ENCODE measurements at places on chromosomes 4 and X.

DNA sequence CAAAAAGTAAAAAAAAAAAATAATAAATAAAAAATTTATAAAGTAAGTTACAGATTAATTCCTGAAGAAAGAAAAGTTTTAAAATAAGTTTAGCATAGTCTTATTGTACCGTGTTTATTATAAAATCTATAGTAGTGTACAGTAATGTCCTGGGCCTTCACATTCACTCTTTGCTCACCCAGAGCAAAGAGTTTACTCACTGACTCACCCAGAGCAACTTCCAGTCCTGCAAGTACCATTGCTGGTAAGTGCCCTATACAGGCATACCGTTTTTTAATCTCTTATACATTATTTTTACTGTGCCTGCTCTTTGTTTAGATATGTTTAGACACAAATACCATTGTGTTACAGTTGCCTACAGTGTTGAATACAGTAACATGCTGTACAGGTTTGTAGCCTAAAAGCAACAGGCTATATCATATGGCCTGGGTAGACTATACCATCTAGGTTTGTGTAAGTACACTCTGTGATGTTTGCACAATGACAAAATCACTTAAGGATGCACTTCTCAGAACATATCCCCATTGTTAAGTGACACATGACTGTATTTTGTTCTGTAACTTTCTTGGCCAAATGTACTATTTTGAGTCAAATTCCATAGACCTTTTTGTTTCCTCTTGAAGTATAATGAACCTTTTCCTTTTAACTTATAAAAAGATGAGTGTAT is 199.0 kb upstream of the NUDT6 start:
- no peak for DNase-seq

GRCh38 chrX:19578956-19579355 is 63.6 kb upstream of the MAP3K15 start:
- no peak for DNase-seq

DNA sequence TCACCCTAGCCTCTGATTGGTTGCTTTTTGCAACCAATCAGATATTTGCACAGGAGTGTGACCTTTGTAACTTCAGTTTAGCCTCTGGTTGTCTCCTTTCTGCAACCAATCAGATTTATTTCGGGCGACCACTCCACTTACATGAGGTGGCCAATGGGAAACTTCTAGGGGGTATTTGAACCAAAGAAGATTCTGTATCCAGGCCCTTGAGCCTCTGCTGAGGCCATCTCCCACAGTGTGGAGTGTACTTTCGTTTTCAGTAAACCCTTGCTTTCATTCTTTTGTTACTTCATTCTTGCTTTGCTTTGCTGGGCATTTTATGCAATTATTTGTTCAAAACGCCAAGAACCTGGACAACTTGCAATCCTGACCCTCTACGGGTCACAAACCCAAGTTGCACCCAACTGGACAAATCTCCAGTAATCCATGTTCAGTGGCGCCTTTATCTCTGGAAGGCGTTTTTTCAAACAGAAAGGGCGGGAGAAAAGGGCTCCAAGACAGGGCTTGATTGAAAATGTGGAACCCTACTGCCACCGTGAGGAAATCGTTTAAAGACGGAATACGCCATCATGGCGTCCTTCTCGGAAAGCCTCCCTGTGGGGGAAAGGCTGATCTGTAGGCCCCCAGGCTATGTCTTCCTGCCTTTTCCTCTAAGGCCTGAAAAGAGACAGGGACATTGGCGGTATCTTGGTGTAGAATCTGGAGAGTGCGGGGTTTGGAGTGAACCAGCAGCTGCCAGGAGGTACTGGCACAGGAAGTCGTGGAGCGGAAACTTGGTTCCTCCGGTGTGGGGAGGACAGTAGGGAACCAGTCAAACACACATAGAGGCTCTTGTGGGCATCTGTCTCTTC is 184.6 kb downstream of the OR13H1 start:
- DNase-seq, result no peak

DNA sequence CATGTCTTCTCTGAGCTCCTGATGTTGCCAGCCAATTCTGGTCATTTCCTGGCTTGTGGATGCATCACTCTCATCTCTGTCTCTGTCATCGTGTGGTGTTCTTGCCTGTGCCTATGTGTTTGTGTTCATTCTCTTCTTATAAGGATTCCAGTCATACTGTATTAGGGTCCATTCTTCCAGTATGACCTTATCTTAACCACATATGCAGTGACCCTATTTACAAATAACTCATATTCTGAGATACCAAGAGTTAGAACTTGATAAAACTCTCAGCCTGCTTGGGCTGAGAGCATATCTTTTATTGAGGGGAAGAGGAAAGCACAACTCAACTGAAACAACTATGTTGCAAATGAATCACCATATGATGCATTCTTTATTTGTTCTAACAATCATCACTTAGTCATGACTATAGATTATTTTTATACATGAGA is 189.0 kb upstream of the ANXA10 start:
- no peak for DNase-seq

- no peak for DNase-seq
These were observed at the start of gene SPARCL1 for GRCh38 chr4:87529187-87529586. TSS of gene SPARCL1 (minus strand) at chr4:87529376. CDS start at chr4:87499574, 29,802 bp downstream.

GRCh38 chr4:15182600-15183220 is 180.4 kb downstream of the CPEB2 start:
- no peak for DNase-seq

- no peak for DNase-seq
These were observed 103.2 kb downstream of the HMX1 start for GRCh38 chr4:8768357-8768999.

GRCh38 chr4:55675196-55675793 is 39.2 kb upstream of the NMU start:
- no peak for DNase-seq

DNA sequence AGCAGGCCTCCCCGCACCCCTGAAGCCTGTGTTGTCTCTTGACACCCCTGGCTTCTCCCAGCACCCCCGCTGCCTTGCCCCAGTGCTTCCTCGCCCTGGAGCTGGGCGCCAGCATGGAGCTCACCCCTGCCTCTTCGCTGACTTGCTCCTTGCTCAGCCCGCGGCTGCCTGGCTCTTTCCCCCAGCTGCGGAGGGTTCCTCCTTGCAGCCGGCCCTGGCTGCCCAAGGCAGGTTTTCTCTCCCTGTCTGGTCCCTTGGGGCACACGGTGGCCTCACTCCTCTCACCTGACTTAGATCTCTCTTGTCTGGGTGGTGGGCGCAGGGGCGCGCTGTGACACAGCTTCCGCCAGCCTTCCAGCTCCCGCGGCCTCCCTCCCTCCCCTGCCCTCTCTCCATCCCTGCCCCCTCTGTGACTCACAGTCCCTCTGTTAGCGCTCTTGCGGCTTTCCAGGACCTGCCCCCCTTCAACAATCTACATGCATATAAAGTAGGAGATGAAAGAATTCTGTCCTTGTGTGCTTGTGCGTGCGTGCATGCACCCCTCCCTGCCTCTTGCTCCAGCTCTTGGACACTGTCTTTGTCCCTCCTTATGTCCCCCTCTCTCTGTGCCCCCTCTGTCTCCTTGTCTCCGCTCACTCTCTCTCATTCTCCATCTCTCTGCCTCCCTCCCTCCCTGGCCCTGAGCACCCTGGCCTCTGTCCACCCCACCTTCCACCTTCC is 2.2 kb downstream of the PLXNB3 start:
- DNase-seq, result no peak

- DNase-seq, result no peak
These were observed 45.7 kb downstream of the ARHGAP10 start for GRCh38 chr4:147777456-147778091.

- no peak for DNase-seq
These were observed 1715.2 kb upstream of the TENM3 start for GRCh38 chr4:180528003-180528402.

DNA sequence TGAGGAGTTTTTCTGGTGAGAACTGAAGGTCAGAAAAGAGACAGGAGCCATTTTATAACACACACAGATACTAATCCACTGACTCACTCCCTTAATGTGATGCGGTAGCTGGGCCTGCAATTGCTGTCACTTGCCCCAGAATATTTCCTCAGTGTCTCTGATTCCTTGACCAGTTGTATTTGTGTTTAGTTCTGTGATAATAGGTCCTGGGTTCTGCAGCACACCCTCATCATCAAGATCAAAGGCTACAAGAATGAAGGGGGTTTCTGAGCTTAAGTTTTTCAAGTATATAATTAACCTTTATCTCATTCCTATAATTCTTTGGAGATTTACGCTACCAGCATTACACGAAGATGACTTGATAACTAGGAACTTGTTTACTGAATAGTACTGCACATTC is 576.5 kb upstream of the CPXCR1 start:
- DNase-seq, result no peak

- no peak for DNase-seq
These were observed 28.2 kb downstream of the ODAPH start for GRCh38 chr4:75584067-75584466.

DNA sequence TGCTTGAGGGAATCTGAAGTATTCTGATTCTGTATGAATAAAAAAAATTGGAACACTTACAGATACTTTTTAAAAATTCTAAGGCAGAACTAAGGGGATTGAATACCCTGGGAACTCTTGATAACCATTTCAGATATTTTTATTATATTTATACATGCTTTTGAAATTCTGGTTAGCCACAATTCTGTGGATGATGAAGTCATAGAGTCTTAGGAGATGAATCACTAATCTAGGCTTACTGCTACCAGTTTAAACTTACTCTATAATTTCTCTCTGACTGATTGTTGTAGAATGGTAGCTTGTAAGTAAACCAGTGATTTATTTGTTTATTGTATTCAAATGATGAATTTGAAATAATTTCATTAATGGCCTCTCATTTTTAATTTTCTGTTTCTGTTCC is 11.4 kb upstream of the SLAIN2 start:
- no peak for DNase-seq

GRCh38 chr4:107210450-107211239 is 174.5 kb upstream of the DKK2 start:
- DNase-seq, result no peak

DNA sequence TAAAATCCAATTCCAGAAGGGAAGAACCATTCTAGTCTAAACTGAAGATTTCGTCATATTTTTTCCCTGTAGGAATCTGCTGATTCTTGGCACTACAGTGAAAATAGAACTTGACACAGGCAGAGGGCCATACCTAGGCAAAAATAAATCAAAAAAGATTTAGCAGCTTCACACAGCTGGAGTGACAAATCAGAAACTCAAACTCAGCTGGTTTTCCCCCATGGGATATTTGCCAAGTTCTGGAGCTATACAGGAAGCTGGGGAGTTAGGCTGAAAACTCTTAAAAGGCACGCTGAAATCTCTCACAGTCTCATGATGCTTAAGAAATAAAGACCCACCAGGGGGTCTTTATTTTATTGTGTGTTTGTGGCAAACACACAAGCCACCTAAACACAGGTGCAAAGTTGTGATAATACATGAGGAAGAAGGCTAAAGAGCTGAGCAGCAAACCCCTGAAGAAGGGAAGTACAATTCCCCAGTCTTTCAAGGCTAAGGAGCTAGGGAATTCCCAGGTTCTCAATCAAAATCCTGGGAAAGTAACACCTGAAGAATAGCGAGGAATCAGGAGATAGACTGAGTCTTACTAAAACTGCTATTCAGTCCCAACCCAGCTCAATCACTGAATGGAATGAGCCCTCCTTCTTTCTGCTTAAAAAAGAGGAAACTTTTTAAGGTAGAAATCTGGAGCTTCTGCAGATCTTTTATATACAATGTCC is 32.1 kb upstream of the BEND2 start:
- DNase-seq, result no peak

DNA sequence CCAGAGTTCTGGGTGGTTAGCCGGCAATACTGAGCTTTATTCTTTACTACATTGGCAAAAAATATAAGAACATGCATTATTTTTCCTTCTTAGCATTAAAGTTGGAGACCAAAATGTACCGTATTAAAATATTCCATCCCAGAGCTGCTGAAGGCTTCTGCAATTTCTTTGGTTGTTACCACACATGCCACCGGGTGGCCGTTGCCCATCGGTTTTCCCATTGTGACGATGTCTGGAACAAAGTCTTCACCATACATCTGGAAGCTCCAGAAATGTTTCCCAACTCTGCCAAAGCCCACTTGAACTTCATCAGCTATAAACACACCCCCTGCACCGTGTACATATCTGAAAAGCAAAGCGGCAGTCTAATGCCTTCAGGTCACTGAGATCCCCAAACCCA is 13.7 kb downstream of the ETNPPL start:
- no peak for DNase-seq

GRCh38 chr4:21901831-21902230 is 46.7 kb downstream of the KCNIP4 start:
- no peak for DNase-seq

- no peak for DNase-seq
These were observed 6.0 kb upstream of the CENPE start for GRCh38 chr4:103204111-103204510.

DNA sequence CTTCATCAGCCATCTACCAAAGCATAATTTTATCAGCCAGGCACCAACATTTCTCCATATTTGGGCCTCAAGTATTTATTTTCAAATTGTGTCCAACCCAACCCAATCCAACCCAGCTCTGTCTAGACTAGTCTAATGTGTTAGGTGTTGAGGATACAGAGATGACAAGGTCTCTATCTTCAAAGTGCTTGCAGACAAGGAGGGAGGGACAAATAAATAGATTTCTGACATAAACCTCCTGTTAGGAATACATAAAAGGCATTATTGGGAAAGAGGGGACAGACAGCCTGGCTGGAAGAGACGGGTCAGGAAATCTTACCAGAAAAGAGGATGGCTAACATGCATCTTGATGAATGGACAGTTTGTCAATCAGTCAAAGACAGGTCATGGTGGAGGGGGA is 115.4 kb upstream of the RPS6KA3 start:
- DNase-seq, result no peak

DNA sequence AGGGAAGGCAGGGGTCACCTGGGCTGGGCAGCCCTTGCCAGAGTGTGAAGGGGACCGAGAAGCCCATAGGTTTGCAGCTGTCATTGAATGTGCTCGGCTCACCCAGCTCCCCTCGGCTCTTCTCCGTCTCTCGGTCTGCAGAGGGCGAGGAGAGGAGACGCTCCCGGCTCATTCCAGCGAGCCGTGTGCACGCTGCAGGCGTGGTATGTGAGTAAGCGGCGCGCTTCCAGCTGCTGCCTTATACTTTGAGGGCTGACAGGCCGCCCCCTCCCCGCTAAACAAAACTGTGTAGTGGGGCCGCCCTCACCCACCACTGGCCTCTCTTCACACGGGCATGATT is 23.0 kb upstream of the BCORL1 start:
- DNase-seq, result no peak

- DNase-seq, result no peak
These were observed 80.5 kb downstream of the CLDN34 start for GRCh38 chrX:10047631-10048030.

DNA sequence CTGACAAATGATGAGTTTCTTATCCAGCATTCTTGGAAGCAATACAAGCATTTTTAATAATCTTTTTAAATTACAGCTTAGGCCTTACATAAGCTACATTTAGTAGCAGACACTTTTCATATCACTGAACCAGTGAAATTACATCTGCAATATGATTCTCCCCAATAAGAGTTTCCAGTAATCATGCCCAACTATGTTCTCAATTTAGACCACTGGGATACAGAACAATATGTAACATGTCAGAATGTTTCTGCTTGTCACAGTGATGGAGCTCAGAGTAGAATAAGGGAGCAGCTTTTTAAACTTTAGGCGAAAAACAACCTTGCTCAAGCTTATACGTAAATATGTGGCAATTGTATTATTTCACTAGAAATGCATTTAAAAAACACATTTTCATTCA is 1132.2 kb downstream of the FAT4 start:
- no peak for DNase-seq

GRCh38 chr4:168647646-168648375 is 151.0 kb downstream of the PALLD start:
- no peak for DNase-seq

Measured in stimulated activated CD4-positive, alpha-beta T cell treated with anti-CD3 and anti-CD28 coated beads, TNF-alpha, amount 100 ng/mL, for 4 hours (primary cell).